ENCODE measurements at places on chromosomes 6 and 20.
A peak's percentile ranks its signal among the peaks of the same experiment; 100 is the strongest.

DNA sequence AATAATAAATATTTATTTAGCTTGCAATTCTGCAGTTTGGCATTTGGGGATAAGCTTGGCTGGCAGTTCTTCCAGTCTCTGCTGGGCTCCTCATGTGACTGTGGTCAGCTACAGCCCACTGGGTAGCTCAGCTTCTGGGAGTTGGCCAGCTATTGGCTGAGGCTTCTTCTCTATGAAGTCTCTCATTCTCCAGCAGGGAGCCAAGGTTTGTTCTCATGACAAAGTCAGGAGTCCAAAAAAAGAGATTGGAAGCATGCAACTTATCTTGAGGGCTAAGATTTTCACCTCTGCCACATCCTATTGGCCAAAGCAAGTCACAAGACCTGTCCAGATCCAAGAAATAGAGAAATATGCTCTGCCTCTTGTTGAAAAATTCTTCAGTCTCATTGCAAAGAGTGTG lies 94.6 kb downstream of the SNAP25 start:
- no peak for DNase-seq

GRCh38 chr6:74651948-74652842 lies 553.7 kb downstream of the COL12A1 start:
- DNase-seq, result no peak

DNA sequence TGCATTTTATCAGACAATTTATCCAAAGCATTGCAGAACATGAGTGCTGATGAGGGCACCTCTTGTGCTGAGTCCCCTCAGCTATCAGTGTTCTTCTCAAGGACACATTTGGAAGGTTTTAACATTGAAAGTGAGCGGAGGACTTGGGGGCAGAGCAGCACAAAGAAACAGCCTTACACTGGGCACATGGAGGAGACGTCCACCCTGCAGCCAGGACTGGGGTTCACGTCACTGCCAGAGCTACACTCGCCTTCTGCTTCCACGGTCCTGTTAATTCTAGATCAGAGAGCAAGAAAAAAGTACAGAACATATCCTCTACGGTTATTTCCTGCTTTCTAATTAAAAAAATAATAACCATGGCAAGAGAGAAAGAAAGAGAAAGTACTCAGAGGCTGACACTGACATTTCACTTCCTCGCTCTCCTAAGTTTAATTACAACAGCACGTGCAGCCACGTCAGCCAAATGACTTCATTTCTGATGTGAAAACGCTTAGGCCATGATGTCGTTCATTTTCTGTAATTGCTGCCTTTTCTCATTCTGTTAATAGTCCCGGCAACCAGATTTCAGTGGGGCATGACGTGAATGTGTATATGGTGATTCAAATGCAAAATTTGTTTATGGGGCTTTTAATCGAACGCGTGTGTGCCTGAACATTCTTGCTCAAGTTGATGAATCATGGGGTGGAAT lies 5.1 kb downstream of the PRND start:
- no peak for DNase-seq

DNA sequence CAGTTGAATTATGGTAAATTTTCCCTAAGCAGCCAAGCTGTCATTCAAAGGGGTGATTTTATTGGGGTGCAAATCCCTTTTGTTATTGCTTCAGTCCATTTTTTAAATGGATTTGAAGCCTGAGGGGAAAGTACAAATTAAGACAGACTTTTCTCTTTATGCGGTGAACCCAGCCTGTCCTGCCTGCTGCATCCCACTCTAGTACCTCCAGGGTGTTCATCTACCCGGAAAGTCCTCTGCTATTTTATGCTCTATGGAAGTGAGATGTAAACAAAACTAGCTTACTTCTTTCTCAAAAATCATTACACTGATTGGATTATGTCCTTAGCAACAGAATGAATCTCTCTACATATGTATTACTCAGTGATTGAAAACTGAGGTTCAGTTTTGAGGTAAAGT lies 1088.9 kb upstream of the CITED2 start:
- DNase-seq, result no peak

DNA sequence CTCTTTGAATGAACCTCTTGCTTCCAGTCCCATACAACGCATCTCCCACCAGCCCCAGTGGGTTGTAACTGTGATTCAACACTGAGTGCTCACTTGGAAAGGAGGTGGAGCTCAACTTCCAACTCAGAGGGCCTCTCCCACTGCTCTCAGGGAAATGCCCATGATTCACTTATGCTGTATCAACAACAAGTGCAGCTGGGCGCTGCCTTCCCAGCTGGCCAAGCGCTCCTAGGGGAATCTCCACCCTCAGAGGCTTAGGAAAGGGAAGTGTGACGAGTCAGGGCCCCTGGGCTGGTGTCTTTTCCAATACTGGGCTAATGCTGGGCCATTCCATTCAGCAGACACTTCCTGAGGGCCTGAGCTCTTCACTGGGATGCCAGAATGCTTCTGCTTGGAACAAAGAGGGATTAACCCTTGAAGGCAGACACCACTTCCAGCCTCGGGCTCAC lies 8.1 kb upstream of the OCSTAMP start:
- DNase-seq, result no peak

- DNase-seq, result peak; percentile 56
Observed at GRCh38 chr6:107488174-107488874, 1.6 kb upstream of the SOBP start.

- DNase-seq, result no peak
Observed at GRCh38 chr6:4176907-4177306, 41.5 kb upstream of the ECI2 start.

DNA sequence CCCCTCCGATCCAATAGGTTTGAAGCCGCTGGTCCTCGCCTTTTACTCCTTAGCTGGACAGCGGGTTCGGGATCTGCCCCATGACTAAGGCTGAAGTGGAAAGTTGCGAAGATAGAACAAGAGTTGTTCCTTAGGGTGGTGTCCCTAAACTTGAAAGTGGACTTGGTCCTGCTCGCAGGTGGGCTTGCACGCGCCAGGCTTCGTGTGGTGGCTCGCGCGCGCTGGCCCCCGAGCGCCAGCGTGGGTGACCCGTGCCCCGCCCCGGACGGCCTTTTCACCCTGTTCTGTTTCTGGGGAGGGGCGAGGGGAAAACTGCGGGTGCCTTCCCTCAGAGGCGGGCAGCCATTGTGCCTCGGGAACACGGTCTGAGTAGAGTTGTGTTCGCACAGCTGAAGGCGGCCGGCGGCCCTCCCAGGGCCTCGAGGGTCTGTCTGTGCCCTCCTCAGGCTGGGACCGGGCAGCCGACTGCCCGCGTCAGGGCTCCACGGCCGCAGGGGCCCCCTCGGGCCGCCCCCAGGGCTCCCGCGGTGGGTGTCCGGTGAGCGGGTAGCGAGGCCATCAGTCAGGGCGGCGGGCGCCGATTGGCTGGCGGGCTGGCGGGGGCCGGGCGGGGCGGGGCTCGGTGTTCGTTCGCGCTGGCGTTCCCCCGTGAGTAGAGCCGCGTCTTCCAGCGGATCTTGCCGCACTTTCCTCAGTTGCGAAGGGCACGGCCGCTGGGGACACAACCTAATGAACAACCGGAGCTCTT lies 33.0 kb downstream of the RREB1 start:
- DNase-seq, result no peak

GRCh38 chr20:9616455-9616805 lies 102.0 kb downstream of the LAMP5 start:
- no peak for DNase-seq

DNA sequence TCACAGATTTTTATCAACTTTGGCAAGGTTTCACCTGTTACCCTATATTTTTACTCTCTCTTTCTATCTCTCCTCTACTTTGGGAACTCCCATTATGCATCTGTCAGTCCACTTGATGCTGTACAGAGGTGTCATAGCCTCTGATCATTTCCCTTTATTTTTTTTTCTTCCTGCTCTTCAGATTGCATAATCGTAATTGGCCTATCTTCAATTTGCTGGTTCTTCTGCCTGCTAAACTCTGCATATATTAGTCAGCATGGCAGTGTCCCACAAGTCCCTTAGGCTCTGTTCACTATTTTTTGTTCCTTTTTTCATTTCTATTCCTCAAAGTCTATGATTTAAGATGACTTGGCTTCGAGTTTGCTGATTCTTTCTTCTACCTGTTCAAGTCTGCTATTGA lies 44.7 kb upstream of the MICB start:
- no peak for DNase-seq

DNA sequence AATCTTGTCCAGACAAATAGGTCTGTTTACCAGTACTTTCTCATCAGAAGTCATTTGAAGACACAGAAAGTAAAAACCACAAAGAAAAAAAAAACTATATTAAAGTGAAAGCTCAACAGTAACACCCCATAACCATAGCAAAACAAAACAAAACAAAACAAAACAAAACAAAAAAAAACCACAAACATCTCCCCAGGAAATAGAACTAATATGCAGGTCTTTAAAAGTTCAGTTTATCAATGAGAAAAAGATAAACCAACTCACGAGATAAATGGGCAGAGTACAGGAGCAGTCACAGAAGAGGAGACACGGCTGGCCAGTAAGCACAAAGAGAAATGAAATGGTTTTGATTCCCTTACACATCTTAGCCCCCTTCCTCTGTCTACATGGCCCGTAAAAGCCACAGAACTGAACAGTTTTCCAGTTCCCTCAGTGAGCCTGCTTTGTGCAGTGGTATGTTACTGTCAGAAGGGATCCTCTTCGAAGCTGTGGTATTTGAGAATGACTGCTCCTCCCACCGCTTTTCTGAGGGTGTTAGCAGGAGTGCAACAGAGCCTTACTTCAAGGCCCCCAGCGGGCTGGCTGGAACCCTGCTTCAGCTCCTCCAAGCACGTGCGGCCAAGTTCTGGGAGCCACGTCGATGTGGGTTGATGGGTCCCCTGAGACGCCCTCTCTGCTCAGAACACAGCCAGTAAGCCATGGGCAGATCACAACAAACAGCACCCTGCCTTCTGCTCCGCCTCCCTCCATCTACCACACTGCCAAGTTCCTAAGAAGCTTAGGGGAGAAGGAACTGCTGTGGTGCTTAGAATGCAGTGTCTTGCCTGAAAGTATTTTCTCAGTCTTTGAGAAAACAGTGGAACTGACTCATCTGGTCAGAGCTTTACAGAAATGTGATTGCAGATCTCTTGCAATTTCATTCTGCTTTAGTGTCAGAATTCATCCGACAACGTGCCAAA lies 14.0 kb downstream of the UST start:
- DNase-seq, result no peak

- DNase-seq, result no peak
Observed at GRCh38 chr20:9203081-9203447, 134.2 kb downstream of the PLCB4 start.

DNA sequence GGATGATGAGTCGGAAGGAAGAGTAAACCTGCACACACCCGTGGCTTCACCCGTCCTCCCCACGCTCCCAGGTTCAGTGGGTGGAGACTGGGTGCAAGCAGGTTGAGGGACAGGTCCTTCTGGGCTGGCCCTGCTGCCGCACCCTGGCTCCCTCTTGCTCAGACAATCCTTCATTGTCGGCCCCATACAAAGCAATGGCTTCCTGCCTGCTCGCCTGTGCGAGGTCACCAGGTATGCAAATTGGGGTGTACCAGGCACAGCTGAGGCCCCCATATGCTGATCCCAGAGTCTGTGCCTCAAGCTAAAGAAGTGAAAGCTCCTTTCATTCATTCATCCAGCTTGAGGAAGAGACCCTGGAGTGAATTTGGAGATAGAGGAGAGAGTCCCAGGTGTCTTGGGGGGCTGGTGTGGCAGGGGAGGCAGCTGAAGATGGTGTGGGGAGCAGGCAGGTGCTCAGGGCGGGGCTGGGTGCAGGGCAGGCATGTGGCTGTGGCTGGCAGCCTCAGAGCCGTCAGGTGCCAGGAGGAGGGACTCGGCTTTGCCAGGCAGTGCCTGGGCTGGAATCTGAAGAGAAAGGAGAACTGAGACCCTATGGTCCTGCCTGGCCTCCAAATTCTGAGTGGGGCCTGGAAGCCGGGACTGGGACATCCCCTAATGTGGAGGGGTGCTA lies 4.7 kb downstream of the SLCO4A1 start:
- DNase-seq, result peak; percentile 84

GRCh38 chr6:117561128-117561527 lies 41.2 kb downstream of the GOPC start:
- DNase-seq, result no peak

DNA sequence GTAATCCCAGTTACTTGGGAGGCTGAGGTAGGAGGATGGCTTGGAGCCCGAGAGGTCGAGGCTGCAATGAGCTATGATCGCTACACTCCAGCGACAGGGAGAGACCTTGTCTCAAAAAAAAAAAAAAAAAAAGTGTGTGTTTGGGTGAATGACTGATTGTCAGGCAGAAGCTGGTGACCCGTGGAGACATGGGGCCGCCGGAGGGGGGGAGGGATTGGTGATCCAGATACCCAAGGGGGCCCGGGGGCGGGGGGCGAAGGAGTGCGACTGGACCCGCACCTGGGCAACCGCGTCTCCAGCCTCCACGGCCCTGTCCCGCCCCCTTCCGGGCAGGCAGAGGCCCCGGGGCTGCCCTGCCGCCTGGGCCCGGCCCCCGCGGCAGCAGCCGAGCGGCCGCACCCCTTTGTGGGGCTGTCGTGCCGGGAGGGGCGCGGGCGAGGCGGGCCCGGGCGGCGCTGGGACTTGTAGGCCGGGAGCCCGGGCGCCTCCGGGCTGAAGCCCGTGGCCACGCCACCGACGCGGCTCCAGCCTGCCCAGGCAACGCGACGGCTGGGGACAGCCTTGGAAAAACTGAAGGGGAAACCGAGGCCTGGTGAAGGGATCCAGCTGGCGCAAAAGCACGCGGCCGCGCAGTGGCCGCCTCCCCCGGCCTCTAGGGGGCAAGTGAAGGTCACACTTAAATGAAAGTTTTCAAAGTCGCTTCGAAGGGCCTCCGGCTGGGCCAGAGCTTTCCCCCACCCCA lies 2.1 kb upstream of the RBM38 start:
- peak; percentile 84 for DNase-seq

GRCh38 chr6:17450832-17451231 lies 57.4 kb downstream of the CAP2 start:
- DNase-seq, result no peak

GRCh38 chr6:91538622-91539021 lies 951.8 kb upstream of the MAP3K7 start:
- DNase-seq, result no peak

DNA sequence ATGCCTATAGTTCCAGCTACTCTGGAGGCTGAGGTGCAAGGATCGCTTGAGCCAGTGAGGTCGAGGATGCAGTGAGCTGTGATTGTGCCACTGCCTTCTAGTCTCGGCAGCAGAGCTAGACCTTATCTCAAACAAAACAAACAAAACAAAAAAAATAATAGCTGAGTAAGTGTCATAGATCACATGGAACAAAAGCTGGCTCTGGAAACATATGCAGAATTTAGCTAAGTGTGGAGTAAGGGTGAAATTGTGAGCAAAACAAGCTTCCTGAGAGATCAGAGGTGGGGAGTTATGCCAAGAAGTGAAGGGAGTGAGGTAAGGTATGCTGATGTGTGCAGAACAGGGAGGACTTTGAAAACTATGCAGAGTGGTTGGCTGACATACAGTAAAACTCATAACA lies 18.7 kb downstream of the SGK1 start:
- no peak for DNase-seq

GRCh38 chr6:107524626-107525025 lies 34.7 kb downstream of the SOBP start:
- DNase-seq, result no peak

DNA sequence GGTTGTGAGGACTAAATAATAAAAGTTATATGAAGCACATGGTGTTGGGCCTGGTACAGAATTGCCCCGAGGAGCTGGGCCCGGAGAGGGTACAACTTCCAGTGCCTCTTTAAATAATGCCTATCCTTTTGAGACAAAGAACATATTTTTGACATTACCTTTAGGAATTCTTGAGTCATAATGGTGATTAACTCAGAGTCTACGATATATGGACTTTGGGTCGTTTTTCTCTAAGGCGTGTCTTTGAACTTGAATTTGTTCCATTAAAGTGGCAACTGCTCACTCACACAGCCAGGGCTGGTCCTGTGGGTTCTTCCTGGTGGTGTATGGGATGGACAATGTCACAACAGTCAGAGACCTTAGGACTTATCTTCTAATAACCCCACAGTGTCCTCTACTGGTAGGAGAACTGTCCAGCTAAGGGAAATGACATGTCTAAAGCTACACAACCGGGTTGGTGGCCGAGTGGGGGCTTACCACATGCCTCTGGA lies 106.5 kb downstream of the CDC5L start:
- DNase-seq, result no peak

Measured in NCI-H526 treated with DMSO at 0.1 percent for 48 hours (cell line).